ENCODE measurements at places on chromosomes 12 and 14.

DNA sequence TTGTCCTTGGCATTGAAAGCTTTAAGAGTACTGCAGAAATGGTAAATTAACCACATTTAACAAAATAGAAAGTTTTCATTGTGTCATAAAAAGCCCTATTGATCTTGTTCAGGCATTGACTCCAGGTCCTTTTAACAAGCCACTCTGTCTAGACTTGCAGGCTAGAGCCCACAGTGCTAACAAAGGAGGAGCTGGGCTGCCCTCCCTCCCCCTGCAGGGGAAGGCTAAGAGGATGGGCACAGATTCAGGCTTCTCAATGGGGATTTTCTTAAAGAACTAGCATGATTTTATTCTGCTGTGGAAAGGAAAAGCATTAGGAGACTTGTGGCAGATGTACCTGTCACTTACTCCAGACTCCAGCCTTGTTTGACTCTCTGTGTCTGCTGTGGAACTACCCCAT, 463.6 kb downstream of the NRXN3 start:
- DNase-seq: no peak

DNA sequence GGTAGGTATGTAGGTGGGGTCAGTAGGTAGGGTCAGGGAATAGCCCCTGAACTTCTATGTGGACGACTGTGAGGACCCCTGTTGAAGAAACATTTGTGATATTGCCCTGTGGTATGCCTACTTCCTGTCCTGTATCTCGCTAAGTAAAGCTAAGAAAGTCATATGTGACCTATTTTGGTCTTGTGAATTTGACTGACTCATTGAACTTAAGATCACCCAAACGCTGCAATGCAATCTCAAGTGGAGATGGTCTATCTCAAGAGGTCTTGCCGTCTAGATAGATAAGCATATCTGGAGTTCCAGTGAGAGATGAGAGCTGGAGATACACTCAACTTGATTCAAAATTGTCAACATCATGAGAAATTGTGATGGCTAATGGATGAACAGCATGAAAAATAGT, 73.8 kb downstream of the TRAFD1 start:
- DNase-seq: no peak

- no peak for DNase-seq
Observed at GRCh38 chr14:60845523-60845922, 111.0 kb downstream of the MNAT1 start.

DNA sequence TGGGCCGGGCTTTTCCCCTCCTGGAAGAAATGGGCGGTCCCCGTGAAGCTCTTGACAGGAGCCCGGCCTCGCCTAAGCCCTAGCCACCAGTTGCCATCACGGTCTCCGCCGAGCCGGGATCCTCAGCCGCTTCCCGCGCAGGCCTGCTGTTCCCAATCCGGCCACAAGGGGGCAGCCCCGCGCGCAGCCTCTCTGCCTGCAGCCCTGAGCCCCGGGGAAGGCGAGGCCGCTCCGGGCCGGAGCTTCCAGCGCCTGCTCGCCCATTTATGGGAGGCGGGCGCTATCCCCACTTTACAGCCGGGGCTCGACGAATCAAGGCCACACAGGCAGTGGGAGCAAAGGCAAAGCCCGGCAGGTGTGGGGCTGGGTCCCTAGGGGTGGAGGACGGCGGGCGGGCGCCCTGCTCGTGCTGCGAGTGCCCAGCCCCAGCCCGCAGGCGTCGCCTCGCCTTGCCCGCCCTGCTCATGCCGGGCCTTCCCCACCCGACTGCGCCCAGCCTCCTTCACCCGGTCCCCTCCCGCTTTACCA, 61.5 kb downstream of the LGMN start:
- peak; percentile 95 for DNase-seq

DNA sequence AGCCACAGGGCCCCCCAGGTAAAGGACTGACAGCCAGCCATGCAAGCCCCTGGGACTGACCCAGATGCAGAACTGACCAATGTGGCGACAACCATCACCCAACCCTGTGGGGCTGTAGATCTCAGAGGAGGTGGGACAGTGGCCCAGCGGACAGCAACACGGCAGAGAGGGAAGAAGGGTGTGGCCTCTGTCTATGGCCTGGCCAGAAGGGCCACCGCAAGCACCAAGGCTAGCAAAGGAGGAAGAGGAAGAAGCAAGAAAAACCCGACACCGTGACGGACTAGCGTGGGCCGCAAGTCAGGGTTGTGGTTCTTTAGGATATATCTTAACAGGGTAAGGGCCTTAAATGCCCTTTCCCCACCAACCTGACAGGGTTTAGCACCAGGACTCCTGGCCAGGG, 71.2 kb downstream of the ITPK1 start:
- no peak for DNase-seq

- DNase-seq: no peak
Observed at GRCh38 chr14:29077916-29078315, 311.3 kb downstream of the FOXG1 start.

- no peak for DNase-seq
Observed at GRCh38 chr12:105198961-105199360, 37.0 kb downstream of the APPL2 start.

- no peak for DNase-seq
Observed at GRCh38 chr12:29131539-29131938, 17.5 kb upstream of the FAR2 start.

DNA sequence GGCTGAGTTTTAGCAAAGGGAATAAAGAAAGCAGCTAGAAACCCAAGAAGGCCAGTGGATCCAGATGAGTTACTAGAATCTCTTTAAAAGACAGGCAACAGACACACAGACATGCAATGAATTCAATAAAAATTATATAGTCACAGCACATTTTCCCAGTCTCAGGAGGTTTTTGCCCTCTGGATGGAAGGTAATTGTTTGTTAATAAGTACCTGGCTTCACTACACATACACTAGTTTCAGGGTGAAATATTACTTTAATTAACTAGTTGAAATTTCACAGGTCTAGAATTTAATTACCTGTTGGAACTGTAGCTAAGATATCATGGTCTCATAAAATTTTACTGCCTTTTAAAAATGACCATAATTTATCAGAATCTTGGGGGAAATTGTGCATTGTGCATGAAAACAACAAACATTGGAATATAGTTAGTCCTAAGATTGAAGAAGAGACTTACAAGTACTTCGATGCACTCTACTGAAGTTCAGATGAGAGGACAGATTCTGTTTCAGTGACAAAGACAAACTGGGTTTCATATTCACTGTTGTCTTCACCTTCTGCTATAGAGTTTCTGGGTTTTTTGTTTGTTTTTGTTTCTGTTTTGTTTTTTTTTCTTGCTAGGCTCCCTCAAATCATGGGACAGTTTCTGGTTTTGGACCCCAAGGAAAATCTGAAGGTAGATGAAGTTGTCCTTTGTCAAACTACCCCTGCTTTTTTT, 277.0 kb upstream of the GARIN6 start:
- DNase-seq: no peak

DNA sequence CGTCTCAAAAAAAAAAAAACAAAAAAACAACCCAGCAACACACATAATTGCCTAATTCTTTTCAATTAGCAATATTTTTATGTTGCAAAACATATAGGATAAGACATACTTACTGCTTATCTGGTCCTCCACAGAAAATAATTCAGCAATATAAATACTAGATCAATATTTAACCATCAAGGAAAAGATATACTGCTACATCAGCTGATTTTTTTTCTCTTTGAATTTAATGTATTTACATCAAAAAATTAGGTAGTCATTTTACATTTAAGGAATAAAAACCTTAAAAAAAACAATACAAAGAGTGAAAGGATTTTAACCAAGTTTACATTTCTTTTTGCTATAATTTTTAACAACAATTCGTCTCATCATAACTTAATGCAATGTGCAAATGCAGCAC, 28.1 kb downstream of the SPTSSA start:
- DNase-seq: no peak

DNA sequence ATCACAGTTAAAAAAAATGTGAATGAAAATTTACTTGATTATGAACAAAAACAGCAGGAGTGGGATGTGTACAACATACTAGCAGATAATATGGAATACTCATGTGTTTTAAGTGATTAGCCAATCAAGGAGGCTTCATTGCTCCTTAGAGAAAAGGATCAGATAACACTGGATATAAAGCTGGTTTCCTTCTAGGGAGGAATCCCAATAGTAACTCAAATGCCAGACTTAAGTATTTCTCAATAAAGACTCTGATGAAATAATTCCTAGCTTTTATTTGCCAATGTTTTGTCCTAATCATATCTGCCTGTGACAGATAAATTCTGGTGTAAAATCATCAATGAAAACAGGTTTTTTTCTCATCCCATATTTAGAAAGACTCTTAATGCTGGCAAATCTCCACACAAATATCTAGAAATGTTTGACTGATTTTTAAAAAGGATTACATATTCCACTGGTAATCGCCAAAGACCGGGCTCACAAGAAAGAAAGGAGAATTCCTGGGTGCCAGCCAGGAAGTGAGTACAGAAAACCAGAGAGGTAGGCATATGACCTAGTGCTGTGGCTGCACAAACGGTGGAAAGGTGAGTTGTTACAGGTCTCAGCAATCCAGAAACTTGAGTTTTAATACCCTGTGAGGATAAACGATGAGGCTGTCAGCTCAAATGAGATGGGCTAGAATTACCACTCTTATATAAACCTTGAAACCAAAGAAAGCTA, 108.6 kb upstream of the TTC7B start:
- no peak for DNase-seq

DNA sequence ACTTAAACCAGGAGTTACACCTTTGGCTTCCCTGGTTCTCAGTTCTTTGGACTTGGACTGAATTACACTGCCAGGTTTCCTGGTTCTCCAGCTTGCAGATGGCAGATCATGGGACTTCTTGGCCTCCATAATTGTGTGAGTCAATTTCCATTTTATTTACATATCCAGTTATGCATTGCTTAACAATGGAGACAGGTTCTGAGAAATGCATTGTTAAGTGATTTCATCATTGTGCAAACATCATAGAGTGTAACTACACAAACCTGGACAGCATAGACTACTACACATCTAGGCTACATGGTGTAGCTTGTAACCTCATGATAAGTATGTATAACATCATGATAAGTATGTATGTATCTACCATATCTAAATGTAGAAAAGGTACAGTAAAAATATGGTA, 276.1 kb upstream of the BTG1 start:
- no peak for DNase-seq

DNA sequence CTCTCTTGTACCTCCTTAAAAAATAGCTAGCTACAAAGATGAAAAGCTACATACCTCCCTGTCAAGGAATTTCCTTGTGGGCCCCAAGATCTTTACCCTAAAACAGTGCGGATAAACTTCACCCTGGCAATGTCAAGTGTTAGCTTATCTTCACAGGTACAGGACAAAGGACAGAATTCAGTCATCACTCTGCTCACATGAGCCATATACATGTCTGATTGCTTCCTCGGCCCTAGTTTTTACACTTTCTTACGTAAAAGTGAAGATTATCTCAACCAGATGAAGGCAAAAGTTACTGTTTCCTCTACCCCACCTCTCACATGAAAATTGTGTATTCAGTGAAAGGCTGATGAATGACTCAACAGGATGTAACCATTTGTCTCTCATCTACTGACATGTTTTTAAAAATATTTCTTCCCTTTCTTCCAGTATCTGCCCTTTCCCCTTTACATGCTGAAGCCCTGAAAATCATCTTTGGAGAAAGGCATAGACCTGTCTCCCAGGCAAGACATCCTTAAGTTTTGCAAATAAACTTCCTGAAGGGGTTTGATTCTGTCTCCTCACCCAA, 890.1 kb downstream of the GALC start:
- DNase-seq: no peak

DNA sequence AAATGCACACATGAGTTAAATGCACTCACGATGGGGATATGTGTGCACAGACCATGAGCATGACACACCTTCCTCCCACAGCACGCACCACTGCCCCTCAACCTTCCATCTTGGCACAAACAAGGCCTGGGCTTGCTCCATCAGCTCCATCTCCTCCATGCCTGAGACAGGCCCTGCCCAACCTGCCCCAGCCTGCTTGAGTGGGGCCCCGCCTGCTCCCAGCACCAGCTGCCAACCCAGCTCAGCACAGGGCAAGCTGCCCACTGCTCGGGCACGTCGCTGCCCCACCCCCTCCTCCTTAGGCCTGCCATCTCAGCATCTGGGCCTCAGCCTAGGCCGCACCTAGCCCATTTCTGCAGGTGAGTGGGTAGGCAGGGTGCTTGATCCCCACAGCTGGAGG, 27.6 kb upstream of the KRT78 start:
- DNase-seq: no peak

DNA sequence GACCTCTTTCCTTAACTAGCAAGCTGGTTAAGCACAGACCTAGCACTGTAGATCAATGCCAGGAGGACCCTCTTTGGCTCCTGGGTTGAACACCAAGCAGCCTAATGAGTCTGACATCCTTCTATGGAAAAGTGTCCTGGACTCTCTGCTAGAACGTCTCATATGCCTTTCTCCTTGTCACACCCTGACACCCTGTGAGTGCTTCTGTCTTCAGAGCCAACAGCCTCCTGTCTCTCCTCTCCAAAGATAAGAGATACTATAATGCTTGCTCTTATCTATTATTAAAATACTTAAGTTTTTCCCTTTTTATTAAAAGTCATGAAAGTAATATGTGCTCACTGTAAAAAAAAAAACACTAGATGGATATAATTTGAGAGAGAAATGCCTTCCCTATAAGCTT, 222.7 kb downstream of the FOXN3 start:
- DNase-seq: no peak

DNA sequence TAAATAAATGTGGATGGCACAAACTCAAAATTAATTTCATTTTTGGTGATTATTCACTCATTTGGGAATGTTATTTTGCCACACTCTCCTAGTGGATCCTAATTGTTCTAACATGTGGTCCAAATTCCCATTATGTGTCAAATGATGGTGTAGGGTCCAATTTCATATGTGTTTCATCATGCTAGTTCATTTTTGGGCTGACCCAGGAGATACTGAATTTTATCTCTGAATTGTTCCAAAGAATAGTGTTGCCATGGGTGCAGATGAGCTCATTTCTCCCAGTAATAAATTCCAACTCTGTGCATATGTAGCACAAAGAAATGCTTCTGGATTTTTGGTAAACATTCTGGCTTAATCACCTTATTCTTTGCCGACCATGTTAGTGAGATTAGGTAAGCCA, 23.5 kb upstream of the SEL1L start:
- DNase-seq: no peak

DNA sequence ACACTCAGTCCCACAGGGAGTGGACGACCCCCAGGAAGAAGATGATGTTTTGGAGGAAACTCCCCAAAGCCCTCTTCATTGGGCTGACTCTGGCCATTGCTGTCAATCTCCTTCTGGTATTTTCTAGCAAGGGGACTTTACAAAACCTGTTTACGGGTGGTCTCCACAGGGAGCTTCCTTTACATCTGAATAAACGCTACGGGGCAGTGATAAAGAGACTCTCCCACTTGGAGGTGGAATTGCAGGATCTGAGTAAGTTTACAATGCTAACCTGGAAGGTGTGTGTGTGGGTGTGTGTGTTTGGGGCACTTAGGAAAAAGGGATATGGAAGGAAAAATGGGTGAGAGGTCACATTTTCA, 416 bp downstream of the GALNT8 start:
- DNase-seq: no peak

- no peak for DNase-seq
Observed at GRCh38 chr12:28578833-28579252, 388.6 kb downstream of the CCDC91 start.
